ENCODE measurements at places on chromosomes 1 and 21.

GRCh38 chr1:90723590-90724108 lies 6.5 kb upstream of the BARHL2 start:
- no peak for DNase-seq

- DNase-seq, result peak; percentile 69
These were observed 48.4 kb upstream of the CD34 start for GRCh38 chr1:207959141-207959825.

GRCh38 chr1:59115865-59116264 lies 181.0 kb upstream of the FGGY start:
- DNase-seq, result no peak

DNA sequence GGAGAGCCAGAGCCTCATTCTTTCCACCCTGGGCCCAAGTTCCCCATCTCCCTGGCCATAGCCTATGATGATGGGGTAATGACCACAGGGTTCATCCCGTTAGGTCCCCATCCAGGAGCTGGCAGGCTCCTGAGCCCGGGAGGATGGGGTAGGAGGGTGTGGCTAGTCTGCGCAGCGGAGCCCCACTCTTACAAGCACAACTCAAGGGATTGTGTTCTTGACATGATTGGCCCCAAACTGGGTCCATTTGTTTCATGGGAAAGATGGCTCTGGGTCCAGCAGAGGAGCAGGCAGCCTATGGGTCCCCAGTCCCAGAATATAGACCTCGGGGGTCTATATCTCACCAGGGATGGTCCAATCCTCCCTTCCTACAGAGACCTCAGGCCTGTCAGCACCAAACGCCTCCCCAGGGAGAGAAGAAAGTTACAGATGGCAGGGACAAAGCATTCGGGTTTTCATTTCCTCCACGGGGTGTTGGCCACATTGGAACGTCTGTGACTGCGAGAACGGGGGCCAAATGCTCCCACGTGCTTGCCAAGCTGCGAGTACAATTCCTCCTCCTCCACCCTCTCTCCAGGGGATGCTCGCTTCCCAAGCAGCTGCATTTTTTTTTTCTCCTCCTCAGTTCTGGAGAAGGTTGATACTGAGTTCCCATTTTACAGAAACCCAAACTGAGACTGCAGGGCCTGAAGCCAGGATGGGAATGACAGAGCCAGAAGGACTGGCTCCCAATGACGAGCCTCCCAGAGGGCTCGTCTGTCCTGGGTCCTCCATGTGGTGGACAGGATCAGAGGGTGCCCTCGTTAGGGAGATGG lies 71.0 kb downstream of the DHRS3 start:
- no peak for DNase-seq
